ENCODE measurements at places on chromosomes 4 and X. TPM values are rescaled to one million over a fixed set of nuclear protein-coding genes. Genes with fewer than 3 reads are reported as not detected.

- no peaks in the 10 kb centered on the region for H3K36me3 ChIP-seq
- H3K27me3 ChIP-seq = no peaks in the 10 kb centered on the region
- H3K4me1 ChIP-seq = peaks cover 17% of the 10 kb centered on the region
- peak; percentile 39 for DNase-seq
Observed at GRCh38 chrX:100928660-100929613, at the start of gene XKRX. TSS of gene XKRX (minus strand) at chrX:100928917. CDS start at chrX:100928304, 613 bp downstream.

- H3K4me1 ChIP-seq = no peaks in the 10 kb centered on the region
- H3K4me3 ChIP-seq = no peak overlapping the region
- H3K27ac ChIP-seq = no peak overlapping the region
- no peaks in the 10 kb centered on the region for H3K36me3 ChIP-seq
- no peak for DNase-seq
Observed at GRCh38 chr4:63211375-63211774, 1197.9 kb downstream of the TECRL start.

The ITM2A gene
- 61.1 TPM for total RNA-seq

- no peaks in the 10 kb centered on the region for H3K27me3 ChIP-seq
- H3K4me1 ChIP-seq = no peaks in the 10 kb centered on the region
- DNase-seq = no peak
- H3K4me3 ChIP-seq = no peak overlapping the region
- H3K27ac ChIP-seq = no peak overlapping the region
Observed at GRCh38 chr4:110793381-110793801, 170.5 kb upstream of the PITX2 start.

DNA sequence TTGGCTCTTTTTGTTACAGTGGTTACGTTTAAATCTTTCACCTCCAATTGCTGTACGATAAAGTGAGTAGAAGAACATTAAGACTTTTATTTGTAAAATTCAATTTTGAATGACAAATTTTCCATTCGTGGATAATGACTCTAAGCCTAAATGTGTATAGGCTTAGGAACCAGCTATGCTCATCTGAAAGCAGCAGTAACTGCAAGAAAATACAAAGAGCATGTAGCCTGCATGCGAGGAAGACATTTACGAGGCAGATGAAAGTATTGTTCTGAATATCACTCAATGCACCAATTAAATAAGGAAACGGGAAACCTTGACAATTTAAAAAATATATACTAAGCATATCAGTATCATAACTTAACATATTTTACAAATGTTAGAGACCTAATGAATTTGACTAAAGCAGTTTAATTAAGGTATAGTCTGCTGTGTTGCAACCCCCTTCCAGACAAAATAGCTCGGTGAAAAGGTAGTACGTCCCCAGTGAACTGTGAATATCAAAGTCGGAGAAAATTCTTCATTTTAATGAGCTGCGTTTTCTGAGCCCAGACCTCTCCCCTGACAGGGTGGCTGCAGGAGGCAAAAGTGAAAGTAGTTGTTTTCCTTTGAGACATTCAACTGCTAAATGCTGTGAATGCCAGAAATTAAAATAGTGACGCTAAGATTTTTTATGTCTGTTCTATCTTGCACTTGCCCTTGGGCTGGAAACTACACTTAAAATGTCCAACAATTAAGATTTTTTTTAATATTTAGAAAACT is 1236.5 kb upstream of the TENM3 start:
- no peaks in the 10 kb centered on the region for H3K27me3 ChIP-seq
- DNase-seq = no peak

The PNMA5 gene
- not detected for total RNA-seq

GRCh38 chrX:120568035-120568434 is 7.3 kb upstream of the CUL4B start:
- H3K4me3 ChIP-seq = no peak overlapping the region
- DNase-seq = no peak
- no peak overlapping the region for H3K27ac ChIP-seq
- no peaks in the 10 kb centered on the region for H3K27me3 ChIP-seq
- H3K4me1 ChIP-seq = peaks cover 12% of the 10 kb centered on the region

The PIN4 gene
- total RNA-seq = 11.1 TPM

All from naive thymus-derived CD8-positive, alpha-beta T cell (primary cell).